ENCODE measurements at places on chromosomes 1 and 21.

DNA sequence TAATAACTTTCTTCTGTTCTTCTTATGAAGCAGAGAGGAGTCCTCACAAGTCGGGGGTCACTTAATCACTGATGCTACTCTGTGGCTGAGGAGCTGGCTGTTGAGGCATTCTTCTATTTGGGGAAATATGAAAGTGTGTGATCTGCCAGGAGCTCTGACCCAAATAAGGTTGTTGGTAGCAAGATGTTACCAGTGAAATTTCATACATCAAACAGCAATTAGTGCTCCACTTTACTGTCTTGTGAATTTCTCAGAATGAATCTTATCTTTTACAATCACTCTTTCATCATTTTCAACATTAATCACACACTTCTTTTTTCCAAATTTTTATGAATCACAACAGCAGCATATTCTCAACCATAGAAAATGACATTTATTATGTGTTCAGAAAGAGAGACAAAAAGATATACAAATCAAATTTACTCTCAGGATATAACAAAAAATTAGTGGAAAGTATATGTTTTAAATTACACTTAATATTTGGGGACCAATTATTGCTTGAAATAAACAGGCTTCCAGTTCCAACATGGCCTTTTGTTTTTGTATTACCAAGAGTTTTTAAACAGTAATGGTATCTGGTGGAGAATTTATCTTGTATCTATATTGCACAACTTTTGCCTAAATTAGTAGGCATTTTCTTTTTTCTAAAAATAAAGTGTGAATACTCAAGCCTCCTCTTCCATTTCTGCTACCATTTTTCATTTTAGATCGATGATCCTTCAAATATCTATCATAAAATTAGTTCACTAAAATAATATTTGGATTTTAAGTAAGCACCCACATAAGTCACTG lies 9.6 kb downstream of the PTGER3 start:
- H3K4me1 ChIP-seq = peaks cover 4% of the 10 kb centered on the region
- no peak overlapping the region for H3K27ac ChIP-seq
- peaks cover 30% of the 10 kb centered on the region for H3K27me3 ChIP-seq
- H3K4me3 ChIP-seq = no peak overlapping the region
- no peak for DNase-seq

DNA sequence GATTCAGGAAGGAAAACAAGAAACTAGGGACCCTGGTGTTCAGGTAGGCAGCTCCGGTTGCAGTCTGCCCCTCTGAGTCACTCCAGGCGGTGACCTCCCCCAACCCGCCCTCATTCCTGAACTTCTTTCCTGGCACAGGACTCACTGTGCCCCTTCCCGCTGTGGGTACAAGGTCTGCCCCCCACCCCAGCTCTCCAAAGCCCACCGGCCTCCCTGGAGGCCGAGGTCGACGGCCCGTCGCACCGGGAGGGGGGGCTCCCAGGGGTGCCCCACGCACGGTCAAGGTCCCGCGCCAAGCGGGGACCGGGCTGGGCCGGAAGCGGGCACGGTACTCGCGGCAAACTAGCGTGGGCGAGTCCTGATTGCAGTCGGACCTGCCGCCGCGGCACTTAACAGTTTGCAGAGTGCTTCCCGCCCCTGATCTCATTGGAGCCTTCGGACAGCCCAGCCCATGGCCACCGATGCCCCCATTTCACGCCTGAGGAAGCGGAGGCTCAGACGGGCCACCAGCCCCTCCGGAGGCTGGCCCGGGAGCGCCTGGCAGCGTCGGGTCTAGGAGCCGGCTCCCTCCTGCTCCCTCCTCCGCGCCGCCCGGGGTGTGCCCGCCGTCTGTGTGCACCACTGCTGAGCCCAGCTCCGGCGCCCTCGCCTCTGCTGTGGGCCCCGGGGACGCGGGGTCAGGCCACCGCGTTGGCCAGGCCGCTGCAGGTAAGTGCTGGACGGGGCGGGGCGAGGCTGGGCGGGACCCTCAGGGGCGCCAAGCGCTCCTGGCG lies at the start of gene GJB3:
Gene GJB3 (plus strand): TSS at position 144 of the 773 bp plus-strand sequence. CDS start 3,549 bp downstream, outside the sequence.
- H3K4me3 ChIP-seq = no peak within 1 kb of the TSS
- no peak for DNase-seq
- H3K36me3 ChIP-seq = no peaks in the 10 kb centered on the region
- H3K27ac ChIP-seq = no peak within 1 kb of the TSS
- peaks cover 54% of the 10 kb centered on the region for H3K27me3 ChIP-seq
- H3K4me1 ChIP-seq = peaks cover 3% of the 10 kb centered on the region

DNA sequence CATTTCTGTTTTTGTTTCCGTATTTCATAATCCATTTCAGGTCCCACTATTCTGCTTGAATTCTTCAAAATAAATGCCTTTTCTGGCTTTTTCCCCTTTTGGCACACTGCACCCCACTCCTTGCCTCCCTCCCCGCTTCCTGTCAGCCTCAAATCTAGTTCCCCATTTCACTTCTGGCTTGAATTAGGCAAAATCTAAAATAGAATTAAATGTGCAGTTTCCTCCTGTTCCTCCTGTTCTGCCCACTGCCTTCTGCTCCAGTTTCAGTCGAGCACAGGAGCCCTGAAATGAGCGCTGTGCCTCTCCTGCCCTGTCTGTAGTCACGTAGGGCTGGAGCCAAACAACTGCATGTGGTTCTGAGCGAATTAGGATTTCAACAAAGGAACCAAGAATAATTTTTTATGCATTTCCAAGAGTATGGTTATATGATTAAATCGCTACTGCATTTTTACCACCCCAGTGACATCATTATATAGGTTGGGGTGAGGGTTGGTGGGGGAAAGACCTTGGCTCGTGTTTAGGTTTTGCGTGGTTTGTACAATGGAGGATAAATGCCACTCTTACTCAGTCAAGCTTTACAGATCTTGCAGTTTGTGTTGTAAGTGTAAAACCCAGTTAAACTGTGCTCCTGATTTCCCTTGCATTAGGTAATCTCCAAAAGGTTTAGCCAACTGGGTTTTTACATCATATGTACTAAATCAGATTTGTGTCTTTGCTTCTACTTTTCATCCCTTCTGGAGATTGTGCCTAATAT lies 114.9 kb downstream of the VPS13D start:
- H3K36me3 ChIP-seq = peaks cover 53% of the 10 kb centered on the region
- H3K4me1 ChIP-seq = peaks cover 49% of the 10 kb centered on the region
- H3K4me3 ChIP-seq = peak overlapping the region; percentile 64
- H3K27me3 ChIP-seq = no peaks in the 10 kb centered on the region
- H3K27ac ChIP-seq = peak overlapping the region; percentile 86
- peak; percentile 17 for DNase-seq

DNA sequence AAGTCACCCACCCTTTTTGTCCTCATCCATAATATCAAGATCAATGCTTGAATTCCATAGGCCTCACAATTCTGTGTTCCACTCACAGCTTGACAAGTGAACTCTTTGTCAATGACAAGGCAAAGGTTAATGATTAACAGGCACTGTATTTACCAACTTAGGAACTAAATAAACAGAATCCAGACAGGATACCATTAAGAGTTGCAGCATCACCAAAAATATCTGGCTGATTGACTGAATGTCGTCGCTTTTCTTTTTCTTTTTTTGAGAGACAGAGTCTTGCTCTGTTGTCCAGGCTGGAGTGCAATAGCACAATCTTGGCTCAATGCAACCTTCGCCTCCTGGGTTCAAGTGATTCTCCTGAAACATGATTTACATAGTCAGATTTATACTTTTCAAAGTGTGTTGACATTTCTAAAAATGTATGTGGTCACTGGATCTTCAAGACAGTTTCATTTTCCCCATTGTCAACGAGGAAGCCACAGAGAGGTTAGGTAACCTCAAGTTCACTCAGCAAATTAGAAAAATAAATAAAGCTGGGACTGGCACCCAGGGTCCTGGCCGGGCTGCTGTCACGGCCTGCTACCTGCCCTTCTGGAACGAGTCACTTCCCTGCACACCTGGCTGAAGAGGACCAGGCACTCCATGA lies 81.0 kb downstream of the PDE9A start:
- peaks cover 64% of the 10 kb centered on the region for H3K4me1 ChIP-seq
- peak overlapping the region; percentile 95 for H3K27ac ChIP-seq
- H3K27me3 ChIP-seq = peaks cover 2% of the 10 kb centered on the region
- H3K4me3 ChIP-seq = peak overlapping the region; percentile 48
- DNase-seq = peak; percentile 31
- H3K36me3 ChIP-seq = peaks cover 29% of the 10 kb centered on the region

GRCh38 chr1:210438928-210439841 lies 110.5 kb downstream of the HHAT start:
- H3K4me1 ChIP-seq = no peaks in the 10 kb centered on the region
- DNase-seq = no peak
- H3K36me3 ChIP-seq = no peaks in the 10 kb centered on the region
- H3K27me3 ChIP-seq = no peaks in the 10 kb centered on the region
- H3K27ac ChIP-seq = no peak overlapping the region
- H3K4me3 ChIP-seq = no peak overlapping the region

GRCh38 chr1:20275319-20275925 lies 15.3 kb upstream of the VWA5B1 start:
- H3K36me3 ChIP-seq = no peaks in the 10 kb centered on the region
- no peak overlapping the region for H3K4me3 ChIP-seq
- H3K27ac ChIP-seq = no peak overlapping the region
- H3K4me1 ChIP-seq = no peaks in the 10 kb centered on the region
- DNase-seq = no peak

GRCh38 chr1:235642011-235642942 lies 7.3 kb downstream of the GNG4 start:
- H3K4me3 ChIP-seq = peak overlapping the region; percentile 65
- DNase-seq = peak; percentile 84
- peak overlapping the region; percentile 81 for H3K27ac ChIP-seq

- peaks cover under 1% of the 10 kb centered on the region for H3K27me3 ChIP-seq
- peaks cover 48% of the 10 kb centered on the region for H3K4me1 ChIP-seq
- DNase-seq = peak; percentile 40
- H3K4me3 ChIP-seq = peak overlapping the region; percentile 91
Measured at GRCh38 chr1:181033128-181033798, 520 bp upstream of the MR1 start.

DNA sequence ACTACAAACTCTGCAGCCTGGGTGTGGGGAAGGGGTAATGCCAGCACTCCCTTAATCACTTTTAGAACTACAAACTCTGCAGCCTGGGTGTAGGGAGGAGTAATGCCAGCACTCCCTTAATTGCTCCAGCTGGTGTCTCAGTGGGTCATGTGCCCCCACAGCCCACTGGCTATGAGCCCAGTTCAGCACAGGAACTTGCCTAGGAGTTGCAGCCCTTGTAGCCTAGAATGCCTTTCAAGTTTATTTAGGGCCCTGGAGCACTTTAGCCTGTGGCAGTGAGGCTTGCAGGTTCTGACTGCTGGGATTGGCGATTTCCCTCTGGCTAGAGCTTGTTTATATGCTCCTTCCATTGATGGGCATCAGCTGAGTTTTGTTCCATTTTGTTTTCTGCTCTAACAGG lies 17.1 kb downstream of the VN1R5 start:
- no peaks in the 10 kb centered on the region for H3K27me3 ChIP-seq
- no peak overlapping the region for H3K27ac ChIP-seq
- H3K4me1 ChIP-seq = no peaks in the 10 kb centered on the region
- DNase-seq = no peak
- no peak overlapping the region for H3K4me3 ChIP-seq

GRCh38 chr1:7207875-7208646 lies 422.8 kb downstream of the CAMTA1 start:
- H3K27me3 ChIP-seq = peaks cover 20% of the 10 kb centered on the region
- H3K4me3 ChIP-seq = no peak overlapping the region
- H3K36me3 ChIP-seq = no peaks in the 10 kb centered on the region

DNA sequence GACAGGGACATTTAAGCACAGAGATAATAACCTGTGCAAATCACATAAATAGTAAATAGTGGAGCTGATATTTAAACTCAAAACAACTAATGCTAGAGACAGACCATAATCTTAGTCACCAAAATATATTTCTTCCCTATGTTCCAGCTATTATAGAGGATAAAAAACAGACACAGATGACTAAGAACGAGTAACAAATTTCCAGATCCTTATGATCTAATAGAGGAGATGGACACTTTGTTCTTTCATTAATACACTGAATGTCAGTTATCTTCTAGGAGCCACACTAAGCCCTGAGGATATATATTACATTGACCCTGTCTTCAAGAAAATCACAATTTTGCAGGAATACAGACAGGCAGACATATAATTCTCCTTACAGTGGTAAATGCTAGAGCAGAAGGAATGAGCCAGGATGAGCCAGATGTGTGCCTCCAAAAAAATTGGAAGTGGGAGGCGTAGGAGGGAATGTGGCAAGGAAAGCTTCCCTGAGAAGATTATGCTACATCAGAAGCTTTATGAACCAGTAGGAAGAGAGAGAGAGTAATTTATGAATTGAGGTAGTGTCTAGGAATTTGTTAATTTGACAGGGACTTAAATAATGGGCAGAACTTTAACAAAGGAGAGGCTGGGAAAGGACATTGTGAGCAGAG lies 395.4 kb upstream of the BEND5 start:
- no peaks in the 10 kb centered on the region for H3K27me3 ChIP-seq
- H3K4me1 ChIP-seq = no peaks in the 10 kb centered on the region
- no peak overlapping the region for H3K27ac ChIP-seq

DNA sequence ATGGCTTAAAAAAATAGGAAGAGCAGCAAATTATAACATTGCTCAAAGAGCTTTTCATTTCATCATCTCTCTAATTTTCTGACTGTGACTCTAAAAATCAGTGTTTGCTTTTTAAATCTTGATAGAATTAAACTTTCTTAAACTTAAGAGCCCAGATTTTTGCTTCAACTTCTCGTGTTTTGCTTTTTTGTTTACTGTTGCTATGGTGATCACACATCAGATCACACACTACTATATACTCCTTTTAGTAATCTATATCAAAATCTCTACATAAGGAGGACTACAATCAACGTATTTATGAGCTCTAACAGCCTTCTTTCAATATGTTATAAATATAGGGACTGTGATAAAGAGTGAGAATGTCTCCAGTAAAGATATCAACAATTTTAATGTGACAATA lies 537.3 kb downstream of the KCNT2 start:
- no peak overlapping the region for H3K27ac ChIP-seq
- no peaks in the 10 kb centered on the region for H3K27me3 ChIP-seq
- H3K4me1 ChIP-seq = no peaks in the 10 kb centered on the region
- no peak for DNase-seq
- H3K36me3 ChIP-seq = no peaks in the 10 kb centered on the region

DNA sequence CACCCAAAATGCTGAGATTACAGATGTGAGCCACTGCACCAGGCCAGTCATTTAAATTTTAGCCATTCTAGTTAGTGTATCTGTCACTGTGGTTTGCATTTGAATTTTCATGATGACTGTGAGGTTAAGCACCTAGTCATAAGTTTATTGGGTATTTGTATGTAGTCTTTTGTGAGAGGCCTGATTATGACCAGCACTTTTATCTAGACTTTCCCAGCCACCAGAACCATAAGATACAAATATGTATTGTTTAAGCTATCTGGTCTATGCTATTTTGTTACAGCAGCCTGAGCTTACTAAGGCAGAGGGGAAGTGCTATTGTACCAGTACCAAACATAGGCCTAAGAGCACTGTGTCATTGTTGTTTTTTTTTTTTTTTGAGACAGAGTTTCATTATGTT lies 19.9 kb upstream of the DNAJC6 start:
- DNase-seq = no peak
- no peaks in the 10 kb centered on the region for H3K27me3 ChIP-seq
- H3K4me1 ChIP-seq = peaks cover 4% of the 10 kb centered on the region
- no peak overlapping the region for H3K4me3 ChIP-seq
- no peak overlapping the region for H3K27ac ChIP-seq
